Thymus (tissue), 14 donors: ENCODE measurements at places on chromosomes 12 and 14.

DNA sequence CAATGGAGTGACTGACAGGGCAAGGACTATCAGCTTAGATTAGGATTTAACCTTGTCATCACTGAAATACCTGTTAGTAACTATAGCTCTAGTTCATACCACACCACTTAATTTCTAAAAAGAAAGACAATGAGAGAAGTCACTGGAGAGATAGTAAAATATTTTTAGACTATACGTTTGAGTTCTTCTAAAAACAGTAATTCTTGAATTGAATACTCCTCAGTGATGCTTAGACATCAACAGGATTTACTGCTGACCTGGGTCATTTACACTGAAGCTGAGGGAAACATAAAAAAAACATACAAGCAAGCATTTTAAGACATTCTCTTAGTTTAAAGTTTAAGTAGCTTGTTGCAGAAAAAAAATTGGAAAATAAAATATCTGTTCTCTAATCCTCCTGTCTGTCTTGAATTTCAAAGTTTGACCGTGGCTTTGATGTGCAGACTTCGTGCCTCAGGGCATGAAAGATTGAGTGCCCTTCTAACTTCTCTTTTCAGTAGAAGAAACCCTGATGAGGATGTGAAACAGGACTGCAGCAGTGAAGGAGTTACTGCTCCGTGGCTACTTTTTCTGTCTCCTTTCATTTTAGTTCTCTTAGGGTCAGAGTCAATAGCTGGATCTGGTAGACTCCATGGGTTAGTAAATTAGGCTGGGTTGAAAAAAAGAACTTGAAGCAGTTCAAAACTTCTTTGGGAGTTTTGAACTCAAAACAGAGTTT is 172.2 kb downstream of the PTPRO start:
- DNase-seq, result no peak

DNA sequence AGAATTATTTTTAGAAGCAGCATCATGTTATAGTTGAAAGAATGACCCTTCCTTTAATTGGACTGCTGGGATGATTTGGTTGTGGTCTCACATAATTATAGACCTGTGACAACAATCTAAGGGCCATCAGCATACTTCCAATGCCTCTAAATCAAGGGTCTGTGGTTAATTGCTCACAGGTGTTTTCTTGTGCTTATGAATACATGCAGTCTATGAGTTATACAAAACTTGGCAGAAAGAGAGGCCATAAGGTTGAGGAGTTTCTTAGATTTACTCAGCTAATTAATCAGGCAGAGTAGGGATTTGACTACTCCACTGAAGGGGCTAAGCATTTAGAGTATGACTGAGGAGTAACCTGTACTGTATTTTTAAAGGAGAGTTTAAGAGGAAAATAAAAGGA is 37.0 kb upstream of the FRMD6 start:
- DNase-seq, result no peak

DNA sequence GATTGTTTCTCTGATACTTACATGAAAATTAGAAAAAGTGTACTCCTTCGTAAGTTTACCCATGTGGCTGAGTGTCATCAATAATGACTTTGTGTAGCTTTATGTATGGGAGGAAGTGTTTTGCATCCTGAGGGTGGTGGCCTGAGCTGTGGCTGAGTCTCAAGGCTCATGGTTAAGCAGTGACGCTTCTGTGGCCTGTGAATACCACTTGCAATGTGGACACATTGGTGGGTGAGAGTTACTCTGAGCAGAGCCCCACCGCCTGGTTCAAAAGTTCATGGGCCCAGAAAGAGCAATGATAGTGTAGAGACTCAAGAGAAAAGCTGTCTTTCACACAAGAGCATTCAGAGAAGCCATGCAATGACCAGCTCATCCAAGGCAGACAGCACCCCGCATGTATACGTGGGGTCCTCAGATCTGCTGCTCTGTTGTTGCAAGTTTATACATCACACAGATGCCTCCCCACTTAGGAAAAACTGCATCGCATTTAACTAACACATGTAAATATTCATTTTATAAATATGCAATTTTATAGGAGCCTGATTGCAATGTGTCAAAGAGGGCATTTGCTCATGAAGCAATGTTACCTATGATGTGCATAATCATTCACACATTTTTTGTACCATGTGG is 55.1 kb upstream of the FRMD6 start:
- no peak for DNase-seq

GRCh38 chr12:55970775-55971174 is 3.1 kb upstream of the RAB5B start:
- DNase-seq, result no peak

DNA sequence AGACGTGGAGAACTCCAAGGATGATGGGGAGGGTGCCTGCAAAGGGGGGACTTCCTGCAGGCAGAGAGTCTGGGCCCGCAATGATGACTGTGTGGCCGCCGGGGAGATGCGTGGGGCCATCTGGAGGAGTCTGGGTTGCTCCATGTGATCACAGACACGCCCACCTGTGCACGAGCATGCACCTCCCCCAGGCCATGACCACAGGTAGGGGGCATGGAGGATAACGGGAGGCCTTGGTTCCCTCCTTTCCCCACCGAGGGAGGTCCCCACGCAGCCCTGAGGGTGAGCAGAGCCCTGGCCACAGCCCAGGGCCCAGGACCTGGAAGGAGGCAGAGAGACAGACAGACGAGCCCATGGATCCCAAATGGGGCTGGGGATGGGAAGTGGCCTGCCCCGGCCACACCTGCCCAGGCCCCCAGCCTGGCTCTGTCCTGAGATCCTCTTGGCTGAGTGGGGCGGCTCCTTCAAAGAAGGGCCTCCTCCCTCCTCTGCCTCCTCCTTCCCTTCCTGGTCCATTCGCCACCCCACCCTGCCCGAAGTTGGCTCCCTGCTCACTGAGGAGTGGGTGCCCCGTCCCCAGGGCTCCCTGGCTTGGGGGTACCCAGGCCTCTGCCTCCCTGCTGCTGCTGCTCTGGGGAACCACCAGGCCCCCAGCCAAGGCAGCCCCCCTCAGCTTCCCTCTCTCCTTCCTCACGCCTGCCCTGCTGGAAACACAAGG is 138.2 kb downstream of the CALM1 start:
- DNase-seq, result no peak

DNA sequence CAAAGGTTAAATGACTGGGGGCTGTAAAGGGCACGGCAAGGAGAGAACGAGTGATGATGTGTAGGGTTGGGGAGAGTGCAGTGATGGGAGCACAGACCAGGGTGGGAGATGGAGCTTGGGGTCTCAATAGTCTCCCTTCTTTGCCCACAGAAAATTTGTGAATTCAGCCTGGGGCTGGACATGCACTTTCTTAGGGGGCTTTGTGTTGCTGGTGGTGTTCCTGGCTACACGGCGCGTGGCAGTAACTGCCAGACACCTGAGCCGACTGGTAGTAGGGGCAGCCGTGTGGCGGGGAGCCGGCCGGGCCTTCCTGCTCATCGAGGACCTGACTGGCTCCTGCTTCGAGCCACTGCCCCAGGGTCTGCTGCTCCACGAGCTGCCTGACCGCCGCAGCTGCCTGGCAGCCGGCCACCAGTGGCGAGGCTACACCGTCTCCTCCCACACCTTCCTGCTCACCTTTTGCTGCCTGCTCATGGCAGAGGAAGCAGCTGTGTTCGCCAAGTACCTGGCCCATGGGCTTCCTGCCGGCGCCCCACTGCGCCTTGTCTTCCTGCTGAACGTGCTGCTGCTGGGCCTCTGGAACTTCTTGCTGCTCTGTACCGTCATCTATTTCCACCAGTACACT is 1.7 kb downstream of the FITM1 start:
- DNase-seq, result peak; percentile 48

GRCh38 chr14:104702673-104703072 is 13.3 kb downstream of the INF2 start:
- no peak for DNase-seq

- no peak for DNase-seq
Observed at GRCh38 chr12:12107678-12108077, 36.9 kb downstream of the BCL2L14 start.

GRCh38 chr12:111597831-111598636 is 1.1 kb downstream of the ATXN2 start:
- peak; percentile 16 for DNase-seq

DNA sequence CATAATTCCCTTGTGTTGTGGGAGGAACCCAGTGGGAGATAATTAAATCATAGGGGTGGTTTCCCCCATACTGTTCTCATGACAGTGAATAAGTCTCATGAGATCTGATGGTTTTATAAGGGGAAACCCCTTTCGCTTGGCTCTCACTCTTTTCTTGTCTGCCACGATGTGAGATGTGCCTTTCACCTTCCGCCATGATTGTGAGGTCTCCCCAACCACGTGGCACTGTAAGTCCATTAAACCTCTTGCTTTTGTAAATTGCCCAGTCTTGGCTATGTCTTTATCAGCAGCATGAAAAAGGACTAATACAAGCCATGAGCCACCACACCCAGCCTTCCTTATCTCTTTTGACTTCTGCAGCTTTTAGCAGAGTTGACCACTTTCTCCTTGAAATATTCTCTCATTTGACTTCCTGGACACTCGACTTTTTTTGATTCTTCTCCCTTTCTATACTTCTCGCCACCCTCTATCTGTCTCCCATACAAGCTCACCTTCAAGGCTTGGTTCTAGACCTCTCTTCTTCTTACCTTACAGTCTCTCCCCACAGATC is 2.3 kb downstream of the MTERF2 start:
- no peak for DNase-seq

DNA sequence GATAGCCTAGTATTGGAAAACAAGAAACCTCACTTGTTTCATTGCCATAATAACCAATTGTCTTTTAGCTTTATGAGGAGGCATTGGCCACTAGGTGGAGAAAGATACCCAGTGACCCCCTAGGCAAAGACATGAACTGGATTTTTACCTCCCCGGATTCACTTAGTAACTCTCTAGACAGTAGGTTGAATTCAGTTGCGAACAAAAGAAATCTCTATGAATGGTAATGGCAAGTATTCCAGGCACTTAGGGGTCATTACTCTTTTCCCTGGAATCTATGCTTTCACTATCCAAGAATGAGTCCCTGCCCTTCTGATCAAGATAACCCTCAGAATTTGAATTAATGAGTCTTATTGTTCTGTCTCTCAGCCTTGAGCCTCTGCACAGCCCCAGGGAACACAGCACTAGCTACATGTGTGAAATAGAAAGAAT is 29.5 kb upstream of the RHOJ start:
- DNase-seq, result no peak

- no peak for DNase-seq
Observed at GRCh38 chr14:101509730-101510371, 51.4 kb upstream of the DIO3 start.

DNA sequence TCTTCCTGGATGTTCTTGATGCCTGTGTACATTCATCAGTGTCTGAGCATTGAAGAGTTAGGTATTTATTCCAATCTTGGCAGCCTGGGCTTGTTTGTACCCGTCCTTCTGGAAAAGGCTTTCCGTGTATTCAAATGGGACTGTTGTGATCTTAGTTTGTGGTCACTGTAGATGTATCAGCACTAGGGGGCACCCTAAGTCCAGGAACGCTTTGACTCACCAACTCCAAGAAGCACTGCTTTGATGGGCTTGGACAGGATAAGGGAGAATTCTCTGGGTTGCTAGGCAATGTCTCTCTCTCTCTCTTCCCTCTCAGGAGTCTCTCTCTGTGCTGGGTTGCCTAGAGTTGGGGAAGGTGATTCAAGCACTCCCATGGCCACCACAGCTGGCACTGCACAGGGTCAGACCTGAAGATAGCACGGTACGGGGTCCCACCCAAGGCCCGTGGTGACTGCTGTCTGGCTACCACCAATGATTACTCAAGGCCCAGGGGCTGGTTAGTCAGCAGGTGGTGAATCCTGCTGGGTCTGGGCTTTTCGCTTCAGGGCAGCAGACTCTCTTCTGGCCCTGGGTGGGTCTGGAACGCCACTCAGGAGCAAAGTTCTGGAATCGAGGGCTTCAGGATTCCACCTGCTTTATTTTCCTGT is 211.1 kb upstream of the RGS6 start:
- DNase-seq, result no peak

DNA sequence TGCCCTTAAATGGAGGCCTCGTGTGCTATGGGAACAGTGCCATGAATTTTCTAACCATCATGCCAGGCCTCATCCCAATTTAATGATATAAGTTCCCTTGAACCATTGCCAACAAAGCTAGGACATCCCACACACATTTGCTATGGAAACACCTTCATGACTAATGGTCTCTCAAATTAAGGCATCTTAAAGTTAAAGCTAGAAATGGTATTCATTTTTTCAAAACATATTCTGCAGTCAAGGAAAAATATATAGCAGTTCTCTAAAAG is 117.3 kb downstream of the BTG1 start:
- DNase-seq, result no peak

GRCh38 chr14:52315355-52315718 is 1.2 kb downstream of the PTGER2 start:
- DNase-seq, result no peak

GRCh38 chr14:94356379-94357056 is 31.9 kb downstream of the SERPINA1 start:
- DNase-seq, result no peak

GRCh38 chr12:116713527-116713926 is 24.3 kb downstream of the SPRING1 start:
- DNase-seq, result no peak

- no peak for DNase-seq
Observed at GRCh38 chr12:130423991-130424857, 86.5 kb downstream of the PIWIL1 start.

GRCh38 chr12:107564946-107565345 is 120.7 kb upstream of the PWP1 start:
- DNase-seq, result no peak

DNA sequence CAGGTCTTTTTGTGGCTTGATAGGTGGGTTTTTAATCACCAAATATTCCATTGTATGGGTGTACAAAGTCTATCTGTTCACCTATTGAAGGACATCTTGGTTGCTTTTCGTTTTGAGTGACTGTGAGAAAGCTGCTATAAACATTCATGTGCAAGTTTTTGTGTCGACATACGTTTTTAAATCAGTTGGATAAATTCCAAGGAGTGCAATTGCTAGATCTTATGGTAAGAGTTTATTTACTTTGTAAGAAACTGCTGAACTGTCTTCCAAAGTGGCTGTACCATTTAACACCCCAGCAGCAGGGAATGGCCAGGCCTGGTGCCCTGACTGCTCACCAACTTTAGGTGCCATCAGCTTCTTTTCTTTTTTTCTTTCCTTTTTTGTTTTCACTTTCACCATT is 45.5 kb upstream of the C14orf180 start:
- DNase-seq, result no peak

- DNase-seq, result peak; percentile 36
Observed at GRCh38 chr12:74538491-74539258, 1.0 kb downstream of the ATXN7L3B start.

DNA sequence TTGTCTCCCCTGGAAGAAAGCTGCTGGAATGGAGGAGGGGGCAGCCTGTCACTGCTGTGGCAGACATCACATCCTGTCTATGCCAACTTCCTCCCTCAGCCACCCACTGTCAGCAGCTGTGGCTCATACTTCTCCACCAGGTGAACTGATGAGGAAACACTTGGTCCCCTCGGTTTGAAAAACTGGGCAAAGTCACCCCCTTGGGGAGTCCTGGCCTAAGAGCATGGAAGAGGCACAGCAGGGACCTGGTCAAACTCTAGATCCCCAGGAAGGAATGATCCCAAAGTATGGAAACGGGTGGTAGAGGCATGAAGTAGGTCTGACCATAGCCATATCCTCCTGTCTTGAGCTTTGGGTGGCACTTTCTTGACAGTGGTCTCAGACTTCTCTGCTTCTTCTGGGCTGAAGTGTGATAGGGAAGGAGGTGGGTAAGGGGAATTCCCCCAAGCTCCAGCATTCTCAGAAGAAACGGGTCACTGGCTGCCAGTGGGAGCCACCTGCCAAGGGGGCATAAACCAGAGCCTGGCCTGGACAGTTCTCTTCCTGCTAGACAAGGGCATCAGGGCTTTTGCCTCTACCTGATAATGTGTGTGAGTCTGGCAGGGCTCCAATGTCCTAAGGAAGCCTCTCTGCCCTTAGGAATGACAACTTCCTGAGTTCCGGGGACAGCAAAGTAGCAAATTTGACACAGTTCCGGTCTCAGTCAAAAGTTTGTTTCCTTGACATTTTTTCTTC is 36.0 kb downstream of the FMNL3 start:
- peak; percentile 77 for DNase-seq
